ENCODE measurements at places on chromosomes 13 and 19. TPM values are rescaled to one million over a fixed set of nuclear protein-coding genes. Genes with fewer than 3 reads are reported as not detected.
A peak's percentile ranks its signal among the peaks of the same experiment; 100 is the strongest.

DNA sequence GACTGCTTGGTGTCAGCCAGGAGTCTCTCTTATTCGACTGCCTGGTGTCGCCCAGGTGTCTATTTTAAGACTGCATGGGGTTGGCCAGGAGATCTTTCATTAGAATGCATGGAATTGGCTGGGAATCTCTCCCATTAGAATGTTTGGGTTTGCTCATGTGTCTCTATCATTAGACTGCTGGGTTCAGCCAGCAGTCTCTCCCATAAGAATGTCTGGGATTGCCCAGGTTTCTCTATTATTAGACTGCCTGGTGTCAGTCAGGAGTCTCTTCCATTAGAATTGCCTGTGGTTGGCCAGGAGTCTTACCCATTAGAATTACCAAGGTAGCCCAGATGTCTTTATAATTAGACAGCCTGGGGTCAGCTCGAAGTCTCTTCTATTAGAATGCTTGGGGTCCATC lies 1496.0 kb downstream of the UQCRFS1 start:
- DNase-seq: no peak

DNA sequence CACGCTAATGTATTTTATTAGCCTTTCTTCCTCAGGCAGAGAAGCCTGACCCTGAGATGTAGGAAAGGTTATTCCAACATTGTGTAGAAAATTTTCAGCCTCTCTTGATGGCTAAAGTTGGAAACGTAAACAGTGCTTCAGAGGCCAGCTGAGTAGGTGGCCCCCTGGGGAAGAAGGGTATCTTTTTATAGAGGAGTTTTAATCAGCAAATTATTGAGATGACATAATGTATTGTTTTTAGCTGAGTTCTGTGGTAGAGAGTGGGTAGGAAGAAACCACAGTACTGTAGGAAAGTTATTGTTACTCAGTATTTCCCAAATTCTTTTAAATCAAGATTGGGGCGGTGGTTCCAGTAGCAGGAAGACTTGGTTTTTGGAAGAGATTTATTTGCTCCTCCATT lies 268.8 kb downstream of the DLEU7 start:
- no peak for DNase-seq

The TTYH1 gene
- polyA plus RNA-seq: 1.3 TPM

The ASPDH gene
- polyA plus RNA-seq: not detected

The SLITRK6 gene
- 0.38 TPM for polyA plus RNA-seq

GRCh38 chr13:37138926-37139325 lies 33.5 kb upstream of the CSNK1A1L start:
- DNase-seq: no peak

DNA sequence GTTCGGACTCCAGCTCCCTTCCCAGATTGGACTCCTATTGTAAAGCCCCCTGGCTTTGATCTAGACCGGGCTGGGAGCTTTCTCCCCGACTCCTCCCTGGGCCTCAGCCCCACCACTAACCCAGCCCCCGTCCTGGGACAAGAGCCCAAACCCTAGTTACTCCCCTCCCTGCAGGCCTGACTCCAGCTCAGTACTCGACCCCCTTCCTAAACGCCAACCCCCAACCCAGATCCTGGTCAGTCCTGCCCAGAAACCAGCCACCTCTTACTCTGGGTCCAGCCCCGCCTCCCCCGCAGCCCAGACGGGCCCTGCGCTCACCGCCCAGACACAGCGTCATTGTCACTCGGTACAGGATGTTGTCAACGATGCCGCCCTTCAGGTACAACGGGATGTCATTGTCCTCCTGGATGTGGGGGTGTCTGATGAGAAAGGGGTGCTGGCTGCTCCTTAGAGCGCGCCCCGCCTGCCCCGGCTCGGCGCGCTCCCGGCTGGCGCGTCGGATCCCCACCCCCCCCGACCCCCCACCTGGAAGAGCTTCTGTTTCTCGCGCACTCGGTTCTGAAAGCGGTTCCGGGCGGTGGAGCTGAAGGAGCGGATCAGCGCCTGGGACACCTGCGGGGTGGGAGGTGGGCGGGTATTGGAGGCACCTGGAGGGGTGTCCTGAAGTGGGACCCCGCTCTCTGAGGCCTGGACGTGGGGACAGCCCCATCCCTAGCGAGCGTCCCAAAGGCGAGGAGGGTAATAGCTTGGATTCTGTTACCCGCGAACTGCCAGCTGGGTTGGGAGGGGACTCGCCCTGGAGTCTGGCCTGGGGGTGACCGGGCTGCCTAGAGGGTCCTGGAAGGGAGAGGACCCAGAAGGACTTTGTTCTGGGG lies 866 bp downstream of the COX7A1 start:
- peak; percentile 55 for DNase-seq

DNA sequence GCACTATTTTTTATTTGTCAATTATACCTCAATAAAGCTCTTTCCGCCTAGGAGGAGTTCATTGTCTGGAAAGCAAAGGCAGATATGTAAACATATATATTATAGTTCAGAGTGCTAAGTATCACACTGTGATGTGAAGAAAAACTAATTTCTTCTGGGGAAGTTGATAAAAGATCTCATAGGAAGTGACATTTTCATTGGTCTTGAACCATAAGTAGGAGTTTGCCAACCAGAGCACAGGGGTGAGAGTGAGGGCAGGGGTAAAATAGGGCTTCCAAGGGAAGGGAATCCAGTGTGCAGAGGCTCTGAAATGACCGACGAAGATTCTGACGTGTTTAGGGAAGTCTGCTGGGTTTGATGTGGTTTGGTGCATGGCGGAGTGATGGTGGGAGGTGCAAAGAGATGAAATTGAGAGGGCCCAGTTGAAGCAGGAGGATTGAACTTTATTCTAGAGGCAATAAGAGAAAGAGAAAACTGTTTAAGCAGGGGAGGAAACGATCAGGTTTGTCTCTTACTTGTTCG lies 780 bp upstream of the GTF2F2 start:
- DNase-seq: no peak

GRCh38 chr13:80975903-80976302 lies 635.0 kb upstream of the SPRY2 start:
- DNase-seq: no peak

The MAST1 gene
- 0.40 TPM for polyA plus RNA-seq

GRCh38 chr13:91493442-91493841 lies 95.0 kb downstream of the GPC5 start:
- no peak for DNase-seq
